Activated T-cell treated with anti-CD3 and anti-CD28 coated beads, Interleukin-2, amount 50 U/mL, for 72 hours (primary cell): ENCODE measurements at places on chromosomes 1 and 21. TPM values are rescaled to one million over a fixed set of nuclear protein-coding genes. Genes with fewer than 3 reads are reported as not detected.

Gene RGS8
- 0.05 TPM for total RNA-seq

DNA sequence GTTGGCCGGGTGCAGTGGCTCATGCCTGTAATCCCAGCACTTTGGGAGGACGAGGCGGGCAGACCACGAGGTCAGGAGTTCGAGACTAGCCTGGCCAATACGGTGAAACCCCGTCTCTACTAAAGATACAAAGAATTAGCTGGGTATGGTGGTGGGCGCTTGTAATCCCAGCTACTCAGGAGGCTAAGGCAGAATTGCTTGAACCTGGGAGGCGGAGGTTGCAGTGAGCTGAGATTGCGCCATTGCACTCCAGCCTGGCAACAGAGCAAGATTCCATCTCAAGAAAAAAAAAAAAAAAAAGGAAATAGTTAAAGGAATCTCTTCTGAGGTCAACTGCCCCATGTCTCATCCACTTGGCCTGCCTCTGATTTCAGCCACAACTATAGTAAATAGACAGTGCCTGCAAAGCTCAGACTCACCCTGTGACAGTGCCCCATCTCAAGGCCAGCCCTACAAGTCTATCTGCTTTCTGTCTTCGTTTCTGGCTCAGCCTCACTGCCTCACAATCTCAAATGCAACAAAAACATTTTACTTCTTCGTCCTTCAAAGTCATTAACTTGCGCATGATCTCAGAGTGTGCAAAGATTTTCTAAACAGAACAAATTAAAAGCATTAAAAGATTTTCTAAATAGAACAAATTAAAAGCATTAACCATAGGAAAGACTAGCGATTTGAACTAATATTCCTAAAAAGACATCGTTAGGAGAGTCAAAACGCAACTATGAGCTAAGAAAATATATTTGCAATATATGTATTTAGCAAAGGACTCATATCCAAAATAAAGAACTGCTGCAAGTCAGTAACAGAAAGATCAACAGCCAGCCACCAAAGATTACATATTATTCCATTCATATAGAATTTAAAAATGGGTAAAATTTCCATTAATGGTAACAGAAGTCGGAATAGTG lies 65.0 kb upstream of the PRDX6 start:
- DNase-seq, result no peak

DNA sequence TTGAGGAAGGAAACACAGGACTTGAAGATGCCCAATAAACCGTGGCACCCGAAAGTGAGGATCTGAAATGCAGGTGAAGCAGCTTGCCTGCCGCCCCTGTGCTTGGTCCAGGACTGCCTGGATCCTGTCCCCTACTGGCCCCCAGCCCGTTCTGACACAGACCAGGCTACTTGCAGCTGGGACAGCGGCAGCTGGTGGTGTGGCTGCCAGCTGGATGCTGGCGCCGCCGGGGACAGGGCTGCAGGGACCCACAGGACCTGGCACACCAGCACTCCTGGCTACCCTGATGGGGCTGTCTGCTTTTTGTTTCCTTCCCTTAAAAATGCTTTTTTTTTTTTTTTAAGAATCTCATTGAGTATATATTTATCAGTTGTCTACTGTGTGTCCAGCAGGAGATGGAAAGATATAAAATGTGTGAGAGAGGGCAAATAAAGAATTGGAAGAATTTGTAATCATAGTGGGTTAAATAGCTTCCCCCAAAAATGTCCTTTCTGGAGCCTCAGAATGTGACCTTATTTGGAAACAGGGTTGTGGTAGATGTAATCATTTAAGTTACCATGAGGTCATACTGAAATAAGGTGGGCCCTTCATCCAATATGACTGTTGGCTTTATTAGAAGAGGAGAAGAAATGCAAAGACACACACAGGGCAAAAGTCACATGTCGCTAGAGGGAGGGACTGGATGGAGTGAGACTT lies 165.6 kb downstream of the DSCAM start:
- DNase-seq, result no peak

GRCh38 chr21:33492571-33492970 lies 1.1 kb upstream of the DNAJC28 start:
- DNase-seq, result no peak

- DNase-seq, result no peak
Measured at GRCh38 chr1:233606813-233607212, 7.1 kb upstream of the KCNK1 start.
